Mucosa of descending colon (tissue), 3 donors: ENCODE measurements at places on chromosomes 11 and 22. TPM values are rescaled to one million over a fixed set of nuclear protein-coding genes. Genes with fewer than 3 reads are reported as not detected.

TEAD1 gene
- total RNA-seq = 41.1 TPM

HBB gene
- total RNA-seq = 3.3 TPM

KRTAP5-8 gene
- total RNA-seq = 0.35 TPM

DNAJB7 gene
- total RNA-seq = 0.25 TPM

PIK3IP1 gene
- 22.8 TPM for total RNA-seq

PHRF1 gene
- 35.0 TPM for total RNA-seq
